ENCODE measurements at places on chromosomes 13 and 19.

GRCh38 chr19:19537075-19538048, 703 bp upstream of the CILP2 start:
- no peak for DNase-seq

GRCh38 chr13:42876270-42876714, 94.9 kb downstream of the FAM216B start:
- DNase-seq, result no peak

GRCh38 chr19:23788411-23788810, 29.7 kb upstream of the ZNF681 start:
- no peak for DNase-seq

DNA sequence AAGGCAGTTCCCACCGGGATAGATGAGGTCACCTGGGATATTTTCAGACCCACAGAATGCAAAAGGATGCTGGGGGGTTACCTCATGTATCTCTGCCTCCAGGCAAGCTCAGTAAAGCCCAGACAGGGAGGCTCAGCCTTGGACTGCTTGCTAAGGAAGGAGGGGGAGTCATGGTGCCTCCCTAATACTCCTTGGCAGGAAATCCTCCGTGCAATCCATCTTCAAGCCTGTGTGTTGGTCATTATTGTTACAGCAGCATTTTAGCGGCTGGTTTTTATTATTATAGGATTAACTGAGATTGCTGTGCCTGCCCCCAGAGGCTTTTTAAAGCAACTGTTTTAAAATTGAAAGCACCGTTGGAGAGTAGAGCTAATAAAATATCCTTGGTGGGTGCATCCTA, 188.5 kb upstream of the UBL3 start:
- peak; percentile 70 for DNase-seq

All from fibroblast of skin of left quadriceps (primary cell).